ENCODE measurements at places on chromosomes 3 and 15. TPM values are rescaled to one million over a fixed set of nuclear protein-coding genes. Genes with fewer than 3 reads are reported as not detected.

The MDFIC2 gene
- not detected for total RNA-seq

The SLC9C1 gene
- not detected for total RNA-seq

- H3K4me1 ChIP-seq = peaks cover 60% of the 10 kb centered on the region
- peaks cover 98% of the 10 kb centered on the region for H3K27me3 ChIP-seq
Observed at GRCh38 chr3:128487813-128488635, 5.0 kb downstream of the GATA2 start.

- H3K27me3 ChIP-seq = no peaks in the 10 kb centered on the region
- H3K27ac ChIP-seq = no peak overlapping the region
- H3K36me3 ChIP-seq = no peaks in the 10 kb centered on the region
Observed at GRCh38 chr3:144241404-144241803, 269.8 kb downstream of the DIPK2A start.

- no peaks in the 10 kb centered on the region for H3K36me3 ChIP-seq
- no peak for DNase-seq
- H3K4me3 ChIP-seq = no peak overlapping the region
- peaks cover 3% of the 10 kb centered on the region for H3K4me1 ChIP-seq
- no peak overlapping the region for H3K27ac ChIP-seq
Observed at GRCh38 chr3:23490459-23490858, 287.3 kb downstream of the UBE2E2 start.
